ENCODE measurements at places on chromosomes 16 and 17.

GRCh38 chr17:10683853-10684252 lies 13.5 kb downstream of the SCO1 start:
- peak; percentile 15 for DNase-seq

DNA sequence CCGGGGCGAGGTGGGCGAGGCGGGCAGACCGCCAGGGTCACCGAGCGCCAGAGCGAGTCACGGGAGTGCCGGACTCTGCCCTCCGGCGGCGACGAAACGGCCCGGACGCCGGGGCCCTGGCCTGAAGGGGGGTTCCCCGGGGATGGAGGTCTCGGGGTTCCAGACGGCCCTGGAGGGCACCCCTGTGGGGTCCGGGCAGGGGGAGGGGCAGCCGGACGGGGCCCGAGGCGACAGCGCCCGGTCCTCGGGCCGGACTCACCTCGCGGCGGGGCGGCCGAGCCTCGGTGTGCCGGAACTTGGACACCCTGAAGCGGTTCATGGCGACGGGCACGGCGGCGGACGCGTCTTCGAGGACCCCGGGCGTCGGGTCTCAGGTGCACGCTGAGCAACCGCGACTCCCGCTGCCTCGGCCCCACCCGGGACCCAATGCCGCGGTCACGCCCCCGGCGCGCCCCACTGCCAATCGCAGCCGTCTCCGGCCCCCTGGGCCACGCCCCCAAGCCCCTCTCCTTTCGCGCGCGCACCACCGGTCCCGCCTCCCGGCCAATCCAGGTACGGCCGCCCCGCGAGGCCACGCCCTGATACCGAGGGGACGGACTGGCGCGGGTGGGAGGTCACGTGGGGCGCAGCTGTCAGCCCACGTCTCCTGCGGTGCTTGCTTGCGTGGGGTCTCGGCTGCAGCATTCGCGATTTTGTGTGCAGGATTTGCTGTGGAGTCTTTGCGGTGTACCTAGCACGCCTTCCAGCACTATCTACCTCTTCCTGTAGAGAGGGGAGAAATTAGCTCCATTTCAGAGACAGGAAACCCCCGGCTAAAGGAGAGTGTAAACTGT lies at the start of gene CORO7:
Gene CORO7 (minus strand): TSS at position 397 of the 833 bp plus-strand sequence. CDS start 78 bp downstream, at position 319.
- peak; percentile 90 for DNase-seq

DNA sequence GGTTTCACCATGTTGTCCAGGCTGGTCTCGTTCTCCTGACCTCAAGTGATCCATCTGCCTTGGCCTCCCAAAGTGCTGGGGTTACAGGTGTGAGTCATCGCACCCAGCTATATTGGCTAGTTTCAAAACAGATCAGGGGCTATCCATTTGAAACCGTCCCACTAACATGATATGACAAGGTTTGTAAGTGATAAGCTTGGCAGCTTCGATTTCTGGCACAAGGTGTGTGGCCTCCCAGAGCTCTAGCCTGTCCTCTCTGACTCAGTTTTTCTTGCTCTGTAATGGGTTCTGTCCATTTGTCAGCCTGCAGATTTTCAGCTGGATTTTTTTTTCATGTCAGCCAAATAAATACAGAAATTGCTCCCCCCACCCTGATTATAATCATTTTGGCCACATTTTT lies 31.8 kb upstream of the TENT4B start:
- no peak for DNase-seq

GRCh38 chr16:81040842-81041241 lies 5.2 kb downstream of the ATMIN start:
- no peak for DNase-seq

DNA sequence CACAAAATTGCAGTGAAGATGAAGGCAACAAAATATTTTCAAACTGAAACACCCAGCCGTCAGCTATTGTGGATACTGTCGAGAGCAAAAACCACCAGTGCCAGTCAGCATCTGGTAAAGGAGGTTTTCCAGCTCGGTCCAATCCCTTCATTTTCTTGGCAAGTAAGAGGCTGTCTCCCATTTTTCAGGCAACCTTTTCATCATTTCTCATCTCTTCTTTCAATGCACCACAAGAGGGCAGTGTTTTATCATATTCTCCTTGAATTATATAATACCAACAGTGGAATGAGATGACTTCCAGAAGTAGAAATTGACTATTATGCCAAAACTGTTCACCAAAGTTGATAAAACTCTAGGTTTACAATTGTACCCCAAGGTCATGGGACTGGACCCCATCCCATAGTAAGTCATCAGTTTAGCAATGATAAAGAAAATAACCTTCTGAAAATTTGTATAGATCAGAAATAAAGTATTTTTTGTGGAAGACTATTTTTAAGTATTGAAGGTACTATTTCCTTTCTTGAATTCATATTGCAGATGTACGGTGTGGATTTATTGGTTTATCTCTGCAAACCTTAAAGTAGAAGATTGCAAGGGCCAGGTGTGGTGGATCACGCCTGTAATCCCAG lies 16.8 kb downstream of the NQO1 start:
- DNase-seq, result peak; percentile 75

DNA sequence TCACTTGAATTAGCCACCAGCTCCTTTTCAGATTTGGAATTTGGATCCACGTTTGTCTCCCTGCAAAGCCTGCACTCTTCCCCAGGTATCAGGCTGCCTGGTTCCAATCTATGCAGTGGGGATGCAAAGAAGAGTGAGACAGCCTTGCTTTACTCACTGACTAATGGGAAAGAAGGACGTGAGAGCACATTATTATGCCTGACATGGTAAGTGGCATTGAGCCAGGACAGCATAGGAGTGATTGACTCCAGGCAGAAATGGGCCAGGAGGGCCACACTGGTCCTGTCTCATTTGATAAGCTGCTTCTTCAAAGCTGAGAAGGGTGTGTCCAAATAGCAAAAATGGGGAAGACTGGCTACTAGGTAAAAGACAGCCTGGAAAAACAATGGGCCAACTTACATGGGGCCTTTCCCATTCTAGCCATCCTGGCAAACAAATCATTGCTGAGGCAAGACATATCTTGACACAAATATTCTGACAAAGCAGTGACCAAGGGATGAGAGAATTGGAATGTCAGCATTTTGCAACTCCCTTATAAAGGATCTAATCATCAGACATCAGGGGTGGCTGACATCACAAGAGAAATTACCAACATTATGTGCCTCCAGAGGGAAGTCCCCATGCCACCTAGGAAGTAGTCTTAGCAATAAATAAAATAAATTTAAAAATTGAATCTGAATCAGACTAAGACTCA lies 38.6 kb downstream of the CDH11 start:
- DNase-seq, result no peak

- DNase-seq, result no peak
Measured at GRCh38 chr16:71855937-71856662, 10.3 kb downstream of the ATXN1L start.

DNA sequence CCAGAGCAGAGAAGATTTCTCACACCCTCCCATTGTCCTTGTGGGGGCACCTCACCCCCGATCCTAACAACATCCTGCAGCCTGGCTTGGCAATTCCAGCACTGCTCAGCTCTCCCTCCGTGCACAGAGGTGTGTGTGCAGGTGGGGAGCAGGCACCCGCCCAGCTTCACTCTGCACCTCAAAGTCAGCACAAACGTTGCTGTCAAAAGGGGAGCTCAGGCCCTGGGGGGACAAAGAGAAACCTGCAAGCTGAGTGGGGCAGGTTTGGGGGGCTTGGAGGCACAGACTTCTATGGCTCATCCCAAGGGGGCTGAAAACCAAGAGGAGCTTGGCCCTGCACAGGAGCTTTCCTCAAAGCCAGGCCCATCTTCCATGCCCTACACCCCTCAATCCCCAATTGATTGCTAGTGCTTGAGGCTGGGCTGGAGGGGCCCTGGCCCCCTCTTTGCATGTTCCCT lies 231.9 kb upstream of the TNRC6C start:
- no peak for DNase-seq

DNA sequence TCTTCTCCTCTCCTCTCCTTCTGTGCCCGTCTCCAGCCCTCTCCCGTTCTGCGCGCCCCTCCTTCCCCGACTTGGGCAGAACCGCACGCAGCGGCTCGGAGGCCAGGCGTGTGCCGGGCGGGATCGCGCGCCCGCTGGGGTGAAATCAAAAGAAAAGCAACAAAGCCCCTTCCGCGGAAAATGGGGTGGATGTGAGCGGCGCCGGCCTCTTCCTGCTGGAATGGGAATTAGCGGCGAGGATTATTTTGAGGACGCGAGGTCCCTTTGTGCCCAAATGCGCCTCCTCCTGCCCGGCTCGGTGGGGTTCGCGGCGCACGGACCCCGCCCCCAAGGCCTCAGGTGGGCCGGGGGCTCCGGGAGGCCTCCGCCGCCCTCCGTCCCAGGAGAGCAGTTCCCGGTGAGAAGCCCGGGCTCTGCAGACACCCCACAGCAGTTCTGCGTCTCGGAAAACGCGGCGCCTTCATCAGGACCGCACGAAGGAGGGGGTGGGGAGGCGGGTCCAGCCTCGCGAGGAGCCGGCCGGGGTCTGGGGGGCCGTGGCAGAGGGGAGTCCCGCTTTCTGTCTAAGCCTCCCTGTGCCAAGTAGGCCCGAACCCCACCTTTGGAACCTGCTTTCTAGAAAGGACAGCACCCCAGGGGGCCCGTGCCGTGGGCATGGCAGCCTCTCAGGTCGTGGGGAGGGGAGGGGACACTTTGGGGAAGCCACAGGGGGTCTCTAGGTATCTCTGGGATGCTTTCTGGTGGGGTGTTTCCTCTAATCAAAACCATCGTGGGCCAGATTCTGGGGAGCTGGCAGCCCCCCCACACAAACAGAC lies 91.0 kb upstream of the CBX4 start:
- no peak for DNase-seq

- DNase-seq, result peak; percentile 25
Measured at GRCh38 chr17:4934173-4934979, 2.3 kb downstream of the GP1BA start.

DNA sequence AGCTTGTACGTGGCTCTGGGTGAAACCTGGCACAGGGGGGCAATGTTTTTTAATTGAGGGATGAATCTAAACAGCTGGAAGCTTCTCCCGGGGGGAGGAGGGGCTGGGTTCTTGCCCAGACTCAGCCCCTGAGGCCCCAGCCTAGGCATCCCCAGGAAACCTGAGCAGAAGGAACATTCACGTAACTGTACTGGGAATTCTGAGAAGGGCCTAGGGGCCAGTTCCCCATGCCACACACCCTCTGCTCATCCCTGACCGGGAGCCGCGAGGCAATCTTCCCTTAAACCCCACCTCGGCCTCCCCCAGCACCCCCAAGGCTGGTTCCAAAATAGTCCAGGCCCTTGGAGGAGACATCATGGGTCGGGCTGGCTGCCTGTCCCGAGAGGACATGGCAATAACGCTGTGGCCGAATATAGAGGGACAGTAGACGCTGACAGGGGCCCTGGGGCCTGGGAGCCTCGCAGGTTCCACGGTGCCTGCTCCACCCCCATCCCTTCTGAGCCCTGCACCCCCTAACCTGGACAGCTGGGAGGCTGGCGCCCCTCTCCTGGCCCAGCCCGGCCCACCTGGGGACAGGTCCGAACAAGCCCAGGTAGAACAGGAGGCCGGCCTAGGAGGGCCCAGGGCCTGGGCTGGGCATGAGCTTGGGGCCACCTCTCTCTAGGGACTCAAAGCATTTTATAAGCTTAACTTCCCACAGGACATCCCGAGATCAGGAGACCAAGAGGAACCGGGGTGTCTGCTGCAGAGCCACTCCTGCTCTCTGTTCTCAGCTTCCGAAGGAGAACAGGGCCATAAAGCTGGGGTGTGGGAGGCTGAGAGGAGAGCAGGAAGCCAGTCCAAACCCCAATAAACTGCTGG lies 83.2 kb upstream of the TOB1 start:
- DNase-seq, result no peak

GRCh38 chr17:44607836-44608690 lies 48.2 kb upstream of the MEIOC start:
- no peak for DNase-seq

GRCh38 chr17:16853661-16854320 lies 118.1 kb downstream of the TNFRSF13B start:
- no peak for DNase-seq

GRCh38 chr16:3759736-3760135 lies 42.4 kb upstream of the TRAP1 start:
- DNase-seq, result no peak

DNA sequence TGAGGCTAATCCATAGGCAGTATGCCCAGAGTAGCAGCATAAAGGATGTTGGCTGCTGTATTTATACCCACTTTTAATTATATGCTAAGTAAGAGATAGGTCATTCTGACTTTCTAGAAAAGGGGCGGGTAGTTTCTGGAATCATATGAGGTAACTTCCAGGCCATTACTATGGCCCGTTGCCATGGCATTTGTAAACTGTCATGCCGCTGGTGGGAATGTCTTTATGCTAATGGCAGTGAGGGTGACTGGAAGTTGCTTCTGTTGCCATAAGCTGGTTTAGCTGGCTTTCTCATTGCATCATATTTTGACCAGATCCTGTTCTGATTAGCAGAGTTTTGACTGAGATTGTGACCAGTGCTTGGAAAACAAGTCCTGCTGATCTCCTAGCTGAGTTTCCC lies 929.6 kb upstream of the CDH8 start:
- DNase-seq, result no peak

DNA sequence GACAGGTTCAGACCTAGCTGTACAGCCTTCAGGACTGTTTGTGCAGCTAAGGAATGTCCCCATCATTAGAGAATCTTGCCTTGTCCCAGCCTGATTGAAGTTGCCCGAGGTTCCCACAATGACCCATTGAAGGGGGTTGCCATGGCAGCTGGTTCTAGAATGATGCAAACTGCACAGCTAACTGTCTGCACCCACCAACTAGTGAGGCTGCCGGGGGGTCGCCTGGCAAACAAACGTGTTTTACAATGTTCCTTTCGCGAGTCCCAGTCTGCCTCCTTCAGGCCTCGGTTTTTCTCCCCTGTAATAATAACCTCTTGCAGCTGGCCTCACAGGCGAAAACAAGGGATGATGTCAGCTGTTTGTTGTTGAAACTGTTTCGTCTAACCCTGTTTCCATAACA lies 5.5 kb downstream of the C16orf96 start:
- DNase-seq, result no peak

DNA sequence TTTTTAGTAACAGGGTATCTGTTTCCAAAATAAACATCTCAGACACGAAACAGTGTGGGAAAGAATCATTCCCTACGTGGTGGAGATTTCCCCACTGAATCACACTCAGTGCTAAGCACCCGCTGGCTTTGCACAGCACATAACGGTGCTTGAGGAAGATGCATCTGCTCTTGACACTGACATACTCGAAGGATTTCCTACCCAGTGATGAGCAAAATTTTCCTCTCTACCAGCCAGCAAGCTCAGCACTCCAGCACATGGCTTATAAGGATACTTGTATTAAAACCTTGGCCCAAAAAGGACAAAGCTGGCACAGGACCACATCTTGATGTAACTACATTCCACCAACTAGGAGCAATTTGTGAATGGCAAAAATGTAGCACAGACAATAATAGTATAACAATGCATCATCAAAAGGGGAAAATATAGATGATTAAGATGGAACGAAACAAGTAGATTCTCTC lies 59.0 kb downstream of the ANKFY1 start:
- no peak for DNase-seq

GRCh38 chr17:76843703-76844484 lies 24.3 kb upstream of the MGAT5B start:
- DNase-seq, result no peak

- DNase-seq, result no peak
Measured at GRCh38 chr16:11101695-11102522, 154.1 kb downstream of the SOCS1 start.

GRCh38 chr16:12158428-12158827 lies 181.9 kb downstream of the SNX29 start:
- DNase-seq, result no peak

- DNase-seq, result peak; percentile 54
Measured at GRCh38 chr17:16215273-16215964, at the start of gene NCOR1. Gene NCOR1 (minus strand): TSS chr17:16215534. CDS start chr17:16194569, 20,965 bp downstream.

All from AML-193 (cell line).